M059J (cell line): ENCODE measurements at places on chromosomes 5 and 9.
A peak's percentile ranks its signal among the peaks of the same experiment; 100 is the strongest.

GRCh38 chr9:81656004-81656403 lies 33.3 kb downstream of the TLE1 start:
- DNase-seq, result no peak

DNA sequence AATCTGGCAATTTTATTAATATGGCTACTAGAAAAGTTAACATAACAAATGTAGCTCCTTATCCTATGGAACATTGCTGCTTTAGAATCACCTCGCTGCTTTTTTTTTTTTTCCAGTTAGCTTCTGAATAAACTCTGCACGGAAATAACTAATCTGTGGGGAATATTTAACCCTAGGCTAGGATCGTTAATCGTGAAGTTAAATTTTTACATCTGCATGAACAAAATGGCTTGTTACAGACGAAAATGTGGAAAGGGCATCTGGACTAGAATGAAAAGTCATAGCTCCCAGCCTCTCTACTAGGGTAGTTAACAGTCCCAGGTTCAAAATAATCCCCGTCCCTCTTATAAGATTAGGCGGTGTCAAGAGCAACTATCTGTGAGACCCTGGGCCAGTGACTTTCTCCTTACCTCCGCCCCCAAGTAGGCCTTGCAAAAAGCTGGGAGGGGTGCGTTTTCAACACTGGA lies 470 bp upstream of the SLC22A5 start:
- DNase-seq, result no peak

- DNase-seq, result no peak
These were observed 17.0 kb upstream of the LRRC14B start for GRCh38 chr5:174291-174600.

GRCh38 chr5:176579323-176579722 lies 30.2 kb downstream of the CDHR2 start:
- peak; percentile 12 for DNase-seq
